Hepatic stellate cell (primary cell): ENCODE measurements at places on chromosomes 13 and 19.
A peak's percentile ranks its signal among the peaks of the same experiment; 100 is the strongest.

GRCh38 chr13:57634839-57635165, 3.3 kb downstream of the PCDH17 start:
- DNase-seq: no peak

GRCh38 chr13:75224053-75224742, 257.8 kb downstream of the TBC1D4 start:
- no peak for DNase-seq

DNA sequence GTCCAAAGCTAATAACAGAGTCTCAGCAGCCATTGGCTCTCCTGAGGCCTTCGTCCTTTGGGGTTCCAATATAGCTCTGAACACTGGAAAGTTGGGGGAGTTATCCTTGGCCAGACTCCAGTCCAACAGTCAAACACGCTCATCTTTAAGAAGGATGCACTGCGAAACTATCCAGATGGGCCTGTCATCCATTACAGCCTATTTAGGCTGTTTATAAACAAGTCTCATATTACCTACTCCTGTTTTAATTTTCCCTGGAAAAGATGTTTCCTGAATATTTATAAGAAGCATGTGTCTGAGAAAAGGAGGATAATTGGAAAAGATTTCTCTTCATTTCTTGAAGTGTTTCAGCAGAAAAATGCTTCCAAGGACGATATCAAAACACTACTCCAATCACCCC, 170.7 kb downstream of the DCT start:
- DNase-seq: no peak

GRCh38 chr13:69461397-69461796, 646.2 kb upstream of the ATXN8OS start:
- DNase-seq: no peak

DNA sequence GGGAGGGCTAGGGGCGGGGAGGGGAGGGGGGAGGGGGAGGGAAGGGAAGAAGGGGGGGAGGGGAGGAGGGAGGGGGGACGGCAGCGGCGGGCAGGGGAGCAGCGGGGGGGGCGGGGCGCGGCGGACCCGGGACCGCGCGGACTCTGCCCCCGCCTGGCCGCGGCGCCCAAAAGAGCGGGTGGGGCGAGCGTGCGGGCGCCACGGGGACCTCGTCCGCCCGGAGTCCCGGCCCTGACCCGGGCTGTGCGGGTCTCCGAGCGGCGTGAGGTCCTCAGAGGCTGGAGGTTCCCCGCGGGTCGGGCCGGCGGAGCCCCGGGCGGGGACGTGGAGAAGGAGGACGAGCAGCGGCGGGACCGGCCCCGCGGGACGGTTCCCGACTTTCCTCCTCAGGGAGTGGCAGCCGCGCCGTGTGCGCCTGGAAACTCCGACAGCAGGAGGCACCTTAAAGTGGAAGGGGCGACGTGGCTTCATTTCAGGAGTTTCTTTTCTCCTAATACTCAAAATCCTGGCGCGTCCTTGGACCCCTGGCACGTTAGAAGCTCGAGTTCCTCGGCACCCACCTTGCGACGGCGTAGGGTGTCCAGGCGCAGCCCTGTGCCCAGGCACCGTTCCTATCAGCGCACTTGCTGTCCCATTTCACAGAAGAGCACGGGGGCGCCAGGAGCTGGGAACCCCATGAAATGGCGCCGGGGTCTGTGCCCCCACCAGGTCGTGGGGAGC, 518 bp upstream of the PLPP2 start:
- DNase-seq: no peak

GRCh38 chr19:33399081-33399744, 25.7 kb downstream of the CEBPG start:
- DNase-seq: no peak

- DNase-seq: no peak
Observed at GRCh38 chr13:59898066-59898465, 265.7 kb downstream of the DIAPH3 start.

DNA sequence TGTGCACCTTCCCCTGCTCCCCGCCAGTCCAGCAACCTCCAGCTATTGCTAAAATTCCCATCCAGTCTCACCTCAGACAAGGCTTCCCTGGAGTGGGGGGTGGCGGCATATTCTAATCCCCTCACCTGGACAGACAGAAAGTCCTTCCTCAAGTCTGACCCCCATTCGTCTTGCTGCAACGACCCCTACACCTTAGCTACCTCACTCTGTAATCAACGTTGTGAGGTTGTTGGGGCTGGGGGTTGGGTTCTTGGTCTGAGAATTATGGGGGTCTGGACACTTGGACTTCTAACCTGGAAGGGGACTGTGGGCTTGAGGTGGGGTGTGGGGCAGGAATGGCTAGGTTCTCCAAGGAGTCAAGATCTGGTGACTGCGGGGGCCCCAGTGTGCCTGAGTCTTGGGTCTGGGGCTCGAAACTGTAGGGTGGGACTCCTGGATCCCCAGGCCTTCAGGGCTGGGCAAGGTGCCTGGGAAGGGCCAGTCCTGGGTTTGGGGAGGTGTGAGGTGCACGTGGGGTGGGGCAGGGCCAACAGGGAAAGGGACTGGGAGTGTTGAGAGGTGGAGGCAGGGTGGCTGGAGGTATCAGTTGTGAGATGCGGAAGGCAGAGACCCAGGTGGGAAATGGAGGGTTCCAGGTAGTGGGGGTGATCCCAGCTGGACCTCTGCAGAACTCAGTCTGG, 1.3 kb downstream of the FOXA3 start:
- DNase-seq: no peak

- no peak for DNase-seq
Observed at GRCh38 chr19:29858621-29859020, 46.8 kb downstream of the CCNE1 start.

DNA sequence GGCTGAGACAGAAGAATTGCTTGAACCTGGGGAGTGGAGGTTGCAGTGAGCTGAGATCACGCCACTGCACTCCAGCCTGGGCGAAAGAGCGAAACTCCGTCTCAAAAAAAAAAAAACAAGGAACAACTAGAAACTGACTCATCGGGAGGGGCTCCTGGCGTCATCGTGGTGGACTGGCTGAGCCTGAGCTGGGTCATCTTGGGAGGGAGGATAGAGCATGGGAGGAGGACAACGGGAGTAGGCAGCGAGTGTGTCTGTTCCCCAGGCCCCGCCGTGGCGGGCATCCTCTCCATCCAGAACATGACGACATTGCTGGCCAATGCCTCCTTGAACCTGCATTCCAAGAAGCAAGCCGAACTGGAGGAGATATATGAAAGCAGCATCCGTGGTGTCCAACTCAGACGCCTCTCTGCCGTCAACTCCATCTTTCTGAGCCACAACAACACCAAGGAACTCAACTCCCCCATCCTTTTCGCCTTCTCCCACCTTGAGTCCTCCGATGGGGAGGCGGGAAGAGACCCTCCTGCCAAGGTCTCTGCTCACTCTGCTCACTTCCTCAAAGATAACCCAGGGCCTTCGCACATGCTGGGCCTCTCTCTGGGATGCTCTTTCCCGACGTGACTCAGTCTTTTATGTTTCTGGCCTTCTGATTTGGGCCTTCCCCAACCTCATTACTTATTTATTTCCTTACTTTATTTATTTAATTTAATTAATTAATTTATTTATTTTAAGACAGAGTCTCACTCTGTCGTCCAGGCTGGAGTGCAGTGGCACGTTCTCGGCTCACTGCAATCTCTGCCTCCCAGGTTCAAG, 16.6 kb downstream of the DDX39A start:
- DNase-seq: peak; percentile 87

- DNase-seq: no peak
Observed at GRCh38 chr13:75690607-75691006, 54.5 kb downstream of the LMO7 start.

- no peak for DNase-seq
Observed at GRCh38 chr19:2607712-2608601, 94.5 kb downstream of the GNG7 start.

DNA sequence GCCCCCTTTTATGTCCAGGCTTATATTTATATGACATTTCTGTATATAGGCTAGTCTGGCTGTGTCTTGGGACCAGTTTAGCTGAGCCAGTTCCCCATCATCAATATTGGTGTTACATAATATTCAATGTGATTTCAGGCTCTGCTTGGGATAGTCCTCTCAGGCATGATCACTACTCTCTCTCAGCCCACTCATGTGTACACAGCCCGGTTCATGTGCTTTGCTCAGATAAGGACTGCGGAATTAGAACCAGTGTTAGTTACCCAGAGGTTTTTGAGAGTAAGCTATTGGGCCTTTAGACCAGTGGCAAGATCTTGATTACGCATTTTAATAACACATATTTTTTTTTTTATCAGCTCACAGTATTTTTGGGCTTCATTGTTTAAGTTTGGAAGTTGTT, 219.9 kb downstream of the GPC5 start:
- no peak for DNase-seq

- DNase-seq: peak; percentile 45
Observed at GRCh38 chr13:49374585-49375290, 69.1 kb downstream of the CAB39L start.

- DNase-seq: peak; percentile 1
Observed at GRCh38 chr13:93776936-93777335, 550.3 kb downstream of the GPC6 start.

DNA sequence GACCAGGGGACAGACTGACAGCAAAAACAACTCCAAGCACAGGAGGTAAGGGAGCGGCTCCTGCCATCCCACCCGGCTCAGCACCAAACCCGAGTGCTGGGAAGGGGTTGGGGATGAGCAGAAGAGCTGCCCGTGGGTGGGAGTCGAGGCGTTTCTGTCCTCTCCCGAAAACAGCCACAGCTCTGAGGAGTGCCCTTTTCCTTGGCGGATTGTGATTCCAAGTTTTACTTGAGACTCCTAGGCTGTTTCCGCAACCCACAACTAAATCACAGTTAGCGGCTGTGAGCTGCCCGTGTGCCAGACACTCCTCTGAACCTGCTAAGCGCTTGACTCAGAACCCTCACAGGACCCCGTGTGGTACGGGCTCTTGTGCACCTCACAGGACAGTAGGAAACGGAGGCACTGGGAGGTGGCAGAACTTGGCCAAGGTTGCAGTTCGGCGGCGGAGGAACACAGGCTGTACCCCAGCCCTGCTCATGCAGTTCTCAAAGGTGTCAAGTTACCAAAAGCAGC, 21.4 kb downstream of the CFAP97D2 start:
- DNase-seq: no peak

DNA sequence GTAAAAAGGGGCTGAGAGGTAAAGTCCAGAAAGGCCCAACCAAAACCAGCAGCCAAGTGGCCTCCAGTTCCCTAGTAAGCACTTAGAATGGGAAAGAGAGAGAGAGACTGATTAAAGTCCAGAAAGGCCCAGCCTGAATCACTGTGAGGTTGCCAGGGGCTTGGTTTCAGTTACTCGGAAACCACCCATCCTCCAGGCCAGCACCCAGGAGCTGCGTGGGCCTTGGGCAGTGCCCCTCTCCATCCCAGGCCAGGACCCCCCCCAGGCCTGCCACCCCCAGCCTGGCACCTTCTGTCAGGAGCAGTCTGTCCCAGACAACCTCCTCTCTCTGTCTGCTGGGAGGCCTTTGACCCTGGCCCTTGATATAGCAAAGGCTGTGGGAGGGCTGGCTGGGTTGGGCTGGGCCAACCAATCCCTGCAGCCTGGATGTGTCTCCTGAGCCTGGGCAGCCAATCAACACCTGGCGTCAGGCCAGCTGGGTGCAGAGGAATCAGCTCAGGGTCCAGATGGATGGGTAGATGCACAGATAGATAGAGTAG, at the start of gene CYP4F2:
TSS of gene CYP4F2 (minus strand) at position 337 of the 539 bp plus-strand sequence. CDS start 463 bp downstream, outside the sequence.
- no peak for DNase-seq

GRCh38 chr13:77457966-77458365, 77.5 kb upstream of the SCEL start:
- DNase-seq: no peak

- peak; percentile 62 for DNase-seq
Observed at GRCh38 chr13:37656247-37656940, 57.8 kb upstream of the POSTN start.

DNA sequence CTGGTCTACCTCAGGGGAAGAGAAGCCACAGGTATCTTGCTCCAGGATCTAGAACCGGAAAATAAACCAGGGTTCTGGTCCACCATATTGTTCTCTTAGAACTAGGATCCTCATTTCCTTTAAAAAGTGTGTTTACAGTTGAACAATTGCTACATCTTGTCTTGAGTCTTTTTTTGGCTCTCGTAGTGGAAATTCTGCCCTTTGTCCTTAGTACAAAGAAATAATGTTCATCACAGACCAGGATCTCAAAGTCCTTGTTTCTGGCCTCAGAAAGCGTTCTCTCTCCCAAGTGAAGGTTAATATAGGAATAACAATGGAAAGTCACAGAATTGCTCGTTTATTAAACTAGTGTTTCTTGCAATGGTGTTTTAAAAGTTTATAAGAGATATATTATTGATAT, 20.8 kb downstream of the KLF2 start:
- DNase-seq: no peak

GRCh38 chr13:27006519-27007161, 165.0 kb downstream of the USP12 start:
- DNase-seq: peak; percentile 49
